ENCODE measurements at places on chromosomes 4 and X. TPM values are rescaled to one million over a fixed set of nuclear protein-coding genes. Genes with fewer than 3 reads are reported as not detected.

Gene RAB39B
- 1.5 TPM for total RNA-seq

Gene UPF3B
- 8.8 TPM for total RNA-seq

Gene MAPK10
- 4.6 TPM for total RNA-seq

Gene RNF128
- 17.5 TPM for total RNA-seq

Gene DRD5
- total RNA-seq = not detected

Gene PRRG3
- total RNA-seq = 0.17 TPM

Data from astrocyte (in vitro differentiated cells and primary cell).